ENCODE measurements at places on chromosomes 2 and 18.

- DNase-seq, result no peak
These were observed 95.3 kb upstream of the KLHL29 start for GRCh38 chr2:23289671-23290070.

DNA sequence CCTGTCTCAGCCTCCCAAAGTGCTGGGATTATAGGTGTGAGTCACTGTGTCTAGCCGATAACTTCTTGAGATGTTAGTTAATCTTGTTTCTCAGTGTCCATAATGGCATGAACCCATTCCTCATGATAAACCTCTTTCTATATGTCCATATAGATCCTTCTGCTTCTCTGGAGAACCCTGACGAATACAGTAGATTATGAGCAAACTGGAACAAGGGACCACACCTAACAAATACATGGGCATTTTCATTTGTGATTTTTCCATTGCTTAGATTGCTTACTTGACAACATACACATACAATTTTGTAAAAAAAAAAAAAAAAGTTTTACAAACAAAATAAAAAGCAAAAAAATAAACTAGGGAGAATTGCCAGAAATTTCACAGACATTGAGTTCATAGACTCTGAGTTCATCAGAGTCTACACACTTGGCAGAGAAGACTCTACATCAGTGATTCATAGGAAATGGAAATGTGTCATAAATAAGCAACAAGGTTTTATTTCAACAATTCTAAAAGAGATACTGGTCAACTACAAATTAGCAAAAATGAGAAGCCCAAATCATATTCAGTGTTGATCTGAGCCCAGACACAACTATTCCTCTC, 96.7 kb downstream of the GALR1 start:
- no peak for DNase-seq

GRCh38 chr2:240670950-240671349, 11.7 kb downstream of the AQP12B start:
- DNase-seq, result no peak

DNA sequence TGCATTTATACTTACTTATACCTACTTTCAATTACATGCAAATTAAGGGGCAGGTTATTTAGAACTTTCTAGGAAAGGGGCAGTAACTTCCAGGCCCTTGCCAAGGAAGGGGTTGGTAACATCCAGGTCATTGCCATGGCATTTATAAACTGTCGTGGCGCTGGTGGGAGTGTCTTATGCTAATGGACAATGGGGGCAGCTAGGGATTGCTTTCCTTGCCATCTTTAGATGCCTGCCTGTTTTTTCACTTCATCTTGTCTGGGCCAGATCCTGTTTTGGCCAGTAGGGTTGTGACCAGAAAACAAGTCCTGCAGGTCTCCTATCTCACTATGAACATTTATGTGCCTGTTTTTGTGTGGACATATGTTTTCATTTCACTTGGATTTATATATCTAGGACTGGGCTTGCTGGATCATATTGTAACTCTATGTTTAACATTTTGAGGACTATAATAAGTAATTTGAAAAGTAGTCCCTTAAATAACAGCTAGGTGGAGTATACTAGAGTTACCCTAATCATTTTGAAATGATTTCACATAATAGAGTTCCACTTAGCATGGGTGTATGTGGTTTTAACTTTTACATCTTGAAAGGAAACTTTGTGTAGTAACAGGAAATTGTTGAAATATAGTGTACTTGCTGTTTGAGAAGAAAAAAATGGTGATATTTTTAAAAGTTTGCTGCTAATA, 56.1 kb downstream of the LCLAT1 start:
- no peak for DNase-seq

GRCh38 chr2:217353591-217353990, 493.7 kb upstream of the TNP1 start:
- DNase-seq, result no peak

DNA sequence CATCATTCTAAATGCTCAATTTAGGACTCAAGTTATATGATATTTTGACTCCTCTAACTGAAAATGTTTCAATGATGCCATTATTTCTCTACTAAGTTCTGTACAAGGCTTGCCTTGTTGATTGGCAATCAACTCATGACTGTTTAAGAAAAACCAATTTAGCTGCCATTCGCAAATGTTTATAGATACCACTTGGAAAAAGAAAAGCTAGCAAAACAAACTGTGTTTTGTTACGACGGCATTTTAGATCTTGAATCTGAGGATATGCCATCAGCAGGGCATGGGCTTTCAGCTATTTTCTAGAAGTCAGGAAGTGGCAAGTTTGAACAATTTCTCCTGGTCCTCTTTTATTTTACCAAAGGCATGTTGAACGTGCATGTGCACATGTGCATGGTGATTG, 65.3 kb downstream of the MREG start:
- no peak for DNase-seq

GRCh38 chr2:8324164-8324856, 357.5 kb upstream of the ID2 start:
- DNase-seq, result peak; percentile 25

DNA sequence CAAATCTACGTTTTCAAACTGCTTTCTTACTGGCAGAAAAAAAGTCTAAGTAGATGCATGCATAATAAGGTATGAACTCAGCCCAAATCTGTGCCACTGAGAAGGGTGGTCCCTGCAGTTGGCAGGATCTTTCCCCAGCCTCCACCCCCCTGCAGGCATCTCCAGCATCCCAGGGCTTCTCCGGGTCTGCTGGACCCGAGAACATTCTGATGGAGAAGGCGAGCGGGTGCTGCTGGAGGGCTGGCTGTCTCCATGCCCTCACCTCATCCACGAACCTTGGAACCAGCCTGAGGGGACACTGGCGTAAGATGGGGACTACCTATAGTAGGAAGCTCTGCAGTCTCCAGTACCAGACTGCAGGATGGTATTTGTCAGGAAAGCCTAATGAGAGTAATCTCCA, 198.9 kb downstream of the HDAC4 start:
- DNase-seq, result no peak

GRCh38 chr2:42979870-42980763, 187.7 kb upstream of the HAAO start:
- DNase-seq, result no peak

DNA sequence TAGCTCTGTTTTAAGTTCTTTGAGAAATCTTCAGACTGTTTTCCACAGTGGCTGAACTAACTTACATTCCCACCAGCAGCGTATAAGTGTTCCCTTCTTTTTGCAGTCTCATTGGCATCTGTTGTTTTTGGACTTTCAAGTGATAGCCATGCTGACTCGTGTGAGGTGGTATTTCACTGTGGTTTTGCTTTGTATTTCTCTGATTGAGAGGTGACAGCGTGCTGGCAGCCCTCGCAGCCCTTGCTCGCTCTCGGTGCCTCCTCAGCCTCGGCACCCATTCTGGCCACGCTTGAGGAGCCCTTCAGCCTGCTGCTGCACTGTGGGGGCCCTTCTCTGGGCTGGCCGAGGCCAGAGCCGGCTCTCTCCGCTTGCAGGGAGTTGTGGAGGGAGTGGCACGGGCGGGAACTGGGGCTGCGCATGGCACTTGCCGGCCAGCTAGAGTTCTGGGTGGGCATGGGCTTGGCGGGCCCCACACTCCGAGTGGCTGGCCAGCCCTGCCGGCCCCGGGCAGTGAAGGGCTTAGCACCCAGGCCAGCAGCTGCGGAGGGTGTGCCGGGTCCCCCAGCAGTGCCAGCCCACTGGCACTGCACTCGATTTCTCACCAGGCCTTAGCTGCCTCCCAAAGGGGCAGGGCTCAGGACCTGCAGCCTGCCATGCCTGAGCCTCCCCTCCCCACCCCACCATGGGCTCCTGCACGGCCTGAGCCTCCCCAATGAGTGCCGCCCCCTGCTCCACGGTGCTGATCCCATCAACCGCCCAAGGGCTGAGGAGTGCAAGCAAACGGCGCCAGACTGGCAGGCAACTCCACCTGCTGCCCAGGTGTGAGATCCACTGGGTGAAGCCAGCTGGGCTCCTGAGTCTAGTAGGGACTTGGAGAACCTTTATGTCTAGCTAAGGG, 151.8 kb downstream of the IRS1 start:
- no peak for DNase-seq

GRCh38 chr2:236715491-236715961, 145.9 kb downstream of the ACKR3 start:
- no peak for DNase-seq

DNA sequence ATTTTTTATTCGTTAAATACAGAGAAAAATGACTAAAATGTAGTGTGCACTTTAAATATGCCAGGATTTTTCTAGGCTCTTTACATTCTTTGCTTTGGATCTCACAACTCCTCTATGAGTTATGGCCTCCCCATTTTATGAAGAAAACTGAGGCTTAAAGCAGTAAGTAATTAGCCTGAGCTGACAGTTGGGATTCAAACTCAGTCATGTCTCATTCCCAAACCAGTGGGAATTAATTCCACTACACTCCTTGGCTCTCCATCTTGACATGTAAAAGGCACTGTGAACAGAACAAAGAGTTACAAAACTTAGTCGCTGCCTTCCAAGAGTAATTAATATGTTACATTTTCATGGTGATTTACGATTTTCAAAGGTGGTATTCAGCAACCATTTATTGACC, 351.9 kb downstream of the SATB2 start:
- no peak for DNase-seq

GRCh38 chr2:109120166-109120565, 8.8 kb upstream of the SH3RF3 start:
- DNase-seq, result no peak

DNA sequence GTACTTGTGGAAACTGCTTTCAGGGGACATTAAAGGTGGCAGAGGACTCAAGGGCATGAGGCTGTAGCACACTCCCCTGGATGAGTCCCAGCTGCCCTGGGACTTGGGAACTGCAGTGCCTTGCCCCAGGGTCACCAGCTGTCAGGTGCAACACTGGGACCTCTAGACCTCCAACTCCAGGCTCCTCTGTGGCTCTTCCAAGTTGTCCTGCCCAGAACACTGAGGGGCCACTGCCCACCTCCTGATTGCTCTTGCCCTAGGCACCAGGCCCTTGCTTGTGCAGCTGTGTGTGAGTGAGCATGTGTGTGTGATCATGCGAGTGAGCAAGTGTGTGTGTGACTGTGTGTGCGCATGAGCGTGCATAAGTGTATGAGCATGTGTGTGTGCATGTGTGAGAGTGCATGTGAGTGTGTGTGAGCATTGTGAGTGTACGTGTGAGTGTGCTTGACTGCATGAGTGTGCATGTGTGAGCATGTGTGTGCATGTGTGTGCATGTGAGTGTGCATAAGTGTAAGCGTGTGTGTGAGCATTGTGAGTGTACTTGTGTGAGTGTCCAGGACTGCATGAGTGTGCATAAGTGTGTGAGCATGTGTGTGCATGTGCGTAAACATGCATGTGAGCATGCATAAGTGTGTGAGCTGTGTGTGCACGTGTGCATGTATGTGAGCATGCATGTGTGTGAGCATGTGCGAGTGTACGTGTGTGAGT, 301.5 kb downstream of the NDUFA10 start:
- DNase-seq, result no peak

- DNase-seq, result no peak
These were observed 70.8 kb upstream of the NABP1 start for GRCh38 chr2:191607096-191607495.

GRCh38 chr2:236976266-236977062, 109.2 kb upstream of the COPS8 start:
- DNase-seq, result no peak

GRCh38 chr2:163467251-163467630, 268.6 kb downstream of the FIGN start:
- no peak for DNase-seq

DNA sequence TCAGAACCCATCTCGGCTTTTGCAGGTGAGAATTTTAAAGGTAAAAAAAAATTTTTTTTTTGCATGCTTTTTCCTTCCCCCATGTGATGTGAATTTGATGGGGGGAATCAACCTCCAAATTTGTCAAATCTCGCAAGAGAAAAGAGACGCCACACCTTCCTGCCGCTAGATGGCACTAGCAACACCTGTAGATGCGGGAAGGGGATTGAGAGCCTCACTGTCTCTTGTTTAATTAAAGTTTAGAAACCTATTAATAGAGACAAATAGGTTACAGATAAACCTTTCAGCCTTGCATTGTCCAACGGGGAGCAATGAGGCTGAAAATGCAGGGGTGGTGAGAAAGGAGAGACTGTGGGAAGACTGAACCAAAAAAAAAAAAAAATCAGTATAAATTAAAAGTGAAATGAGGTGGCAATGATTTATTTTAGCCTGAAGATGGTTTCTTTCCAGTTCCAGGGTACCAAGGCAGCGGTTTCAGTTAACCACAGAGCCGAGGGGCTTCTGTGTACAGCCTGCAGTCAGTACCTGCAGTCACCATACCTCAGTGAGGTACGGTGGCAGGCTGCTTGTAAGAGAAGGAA, 84.6 kb downstream of the NRP2 start:
- DNase-seq, result no peak

- no peak for DNase-seq
These were observed 79.4 kb downstream of the SPRED2 start for GRCh38 chr2:65353046-65353445.

GRCh38 chr2:188645986-188646385, 328.2 kb upstream of the COL3A1 start:
- no peak for DNase-seq

DNA sequence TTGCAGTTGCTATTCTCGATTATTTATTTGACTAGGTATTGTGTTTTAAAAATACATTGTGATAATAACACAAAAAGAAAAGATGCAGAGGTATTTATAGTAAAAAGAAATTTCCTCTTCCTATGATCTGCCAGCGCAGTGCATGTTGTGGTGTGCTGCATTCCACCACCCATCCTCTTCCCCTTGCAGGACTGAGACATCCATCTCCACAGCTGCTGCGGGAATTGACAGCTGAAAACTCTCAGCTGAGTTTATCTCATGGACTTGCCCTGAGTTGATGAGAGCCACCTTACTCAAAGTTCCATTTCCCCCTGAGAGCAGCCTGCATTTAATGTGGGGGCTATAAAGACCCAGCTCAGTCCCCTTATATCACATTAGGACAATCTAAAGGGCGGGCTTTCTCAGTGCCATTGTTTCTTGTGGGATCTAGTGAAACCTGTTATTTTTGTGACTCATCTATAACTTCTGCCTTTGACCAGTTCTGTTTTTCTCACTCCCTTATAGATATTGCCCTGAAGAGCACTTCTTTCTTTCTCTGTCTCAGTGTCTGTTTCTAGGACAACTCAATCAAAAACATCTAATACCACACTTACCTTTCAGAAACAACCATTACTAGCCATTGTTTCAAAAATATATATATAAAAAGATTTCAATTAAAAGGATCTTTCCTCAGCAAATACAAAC, 698.5 kb downstream of the NR4A2 start:
- DNase-seq, result no peak

DNA sequence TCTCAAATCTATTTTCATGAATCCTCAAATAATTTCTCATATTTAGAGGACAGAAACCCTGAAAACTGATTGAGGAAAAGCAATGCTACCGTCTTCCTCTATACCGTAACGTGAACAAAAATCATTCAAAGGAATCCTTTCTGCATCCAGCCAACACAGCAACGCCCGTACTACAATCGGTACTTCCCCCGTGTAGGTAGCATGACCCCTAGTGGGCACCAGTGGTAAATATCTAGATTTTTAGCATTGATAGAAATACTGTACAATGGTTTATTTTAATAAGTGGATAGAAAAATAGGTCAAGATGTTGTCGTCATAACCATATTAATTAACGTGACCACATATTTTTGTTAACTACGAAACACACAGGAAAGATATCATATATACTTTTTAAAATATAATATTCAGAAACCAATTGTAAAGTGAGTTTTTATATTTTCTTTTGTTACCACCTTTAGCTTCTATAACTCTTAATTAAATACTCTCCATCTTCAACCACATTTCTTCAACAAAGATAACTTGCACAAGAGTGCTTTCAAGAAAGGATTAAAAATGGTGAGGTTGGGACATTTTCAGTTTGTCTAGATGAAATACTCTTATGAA, 194.1 kb downstream of the SS18 start:
- DNase-seq, result no peak

GRCh38 chr2:236241181-236242056, 22.8 kb downstream of the ASB18 start:
- DNase-seq, result no peak
